ENCODE measurements at places on chromosomes 3 and 15.

DNA sequence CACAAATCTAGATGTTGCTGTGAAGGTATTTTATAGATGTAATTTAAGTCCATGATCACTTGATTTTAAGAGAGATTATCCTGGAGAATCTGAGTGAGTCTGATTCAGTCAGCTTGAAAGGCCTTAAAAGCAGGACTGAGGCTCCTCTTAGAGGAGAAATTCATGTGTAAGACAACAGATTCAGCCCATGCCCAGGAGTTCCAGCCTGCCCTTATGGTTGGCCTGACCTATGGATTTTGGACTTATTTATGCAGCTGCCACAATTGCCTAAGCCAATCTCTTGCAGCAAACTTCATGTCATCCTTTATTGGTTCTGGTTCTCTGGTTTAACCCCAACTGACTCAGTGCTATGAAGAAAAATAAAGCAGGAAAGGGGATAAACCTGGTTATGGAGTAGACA lies 296.5 kb upstream of the RASGRP1 start:
- DNase-seq = no peak

GRCh38 chr15:76349301-76350070 lies 12.9 kb downstream of the ISL2 start:
- no peak for DNase-seq

GRCh38 chr15:81411051-81411450 lies 37.0 kb upstream of the TMC3 start:
- DNase-seq = no peak

DNA sequence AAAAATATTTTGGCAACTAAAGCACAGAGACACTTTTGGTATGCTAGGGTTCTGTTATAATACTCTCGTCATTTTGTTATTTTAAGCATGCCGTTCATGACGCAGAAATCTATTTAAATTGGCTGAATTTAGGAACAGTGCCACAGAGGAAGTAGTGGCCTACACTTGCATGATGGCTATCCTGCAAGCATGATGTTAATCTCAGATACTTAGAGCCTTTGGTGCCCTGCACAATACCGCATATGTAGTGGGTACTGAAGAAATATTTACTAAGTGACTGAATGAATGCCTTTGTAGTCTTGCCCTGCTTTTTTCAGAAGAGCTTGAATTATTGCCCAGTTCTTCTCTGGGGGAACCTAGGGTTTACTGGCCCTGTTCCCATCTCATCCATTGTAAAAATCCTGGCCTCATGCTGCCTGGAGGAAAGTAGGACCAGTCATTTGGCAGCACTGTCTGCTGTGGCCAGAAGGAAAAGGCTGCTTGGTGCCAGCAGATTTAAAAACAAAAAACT lies 79.0 kb downstream of the SERPINI1 start:
- DNase-seq = no peak

- DNase-seq = peak; percentile 17
Observed at GRCh38 chr3:64053581-64053980, 30.3 kb upstream of the PSMD6 start.

- no peak for DNase-seq
Observed at GRCh38 chr15:46786590-46787285, 930.6 kb upstream of the SEMA6D start.

- DNase-seq = no peak
Observed at GRCh38 chr3:89434621-89435380, 327.4 kb downstream of the EPHA3 start.

Measured in endothelial cell (in vitro differentiated cells).